ENCODE measurements at places on chromosomes 11 and 22.

DNA sequence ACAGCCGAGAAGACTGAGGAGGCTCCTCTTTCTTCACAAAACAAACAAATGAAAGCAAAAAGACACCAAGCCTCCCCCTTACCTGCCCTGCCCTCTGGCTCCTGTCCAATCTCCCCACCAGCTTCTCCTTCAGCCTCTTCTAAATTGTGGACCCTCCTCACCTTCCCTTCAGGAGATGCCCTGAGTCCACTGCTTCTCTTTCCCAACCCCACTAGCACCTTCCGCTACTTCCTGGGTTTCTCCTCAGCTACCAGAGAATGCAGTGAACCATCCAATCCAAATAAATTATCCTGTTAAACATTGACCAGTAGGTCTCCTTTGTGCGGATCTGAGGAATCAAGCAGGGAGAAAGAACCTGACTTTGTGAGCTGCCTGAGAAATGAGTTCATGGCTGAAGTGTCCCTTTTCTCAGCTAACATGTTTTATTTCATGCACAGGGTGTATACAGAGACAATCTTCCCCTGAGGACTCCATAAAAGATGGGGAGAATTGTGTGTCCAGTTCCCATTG lies 63.2 kb upstream of the VPREB1 start:
- DNase-seq: no peak

DNA sequence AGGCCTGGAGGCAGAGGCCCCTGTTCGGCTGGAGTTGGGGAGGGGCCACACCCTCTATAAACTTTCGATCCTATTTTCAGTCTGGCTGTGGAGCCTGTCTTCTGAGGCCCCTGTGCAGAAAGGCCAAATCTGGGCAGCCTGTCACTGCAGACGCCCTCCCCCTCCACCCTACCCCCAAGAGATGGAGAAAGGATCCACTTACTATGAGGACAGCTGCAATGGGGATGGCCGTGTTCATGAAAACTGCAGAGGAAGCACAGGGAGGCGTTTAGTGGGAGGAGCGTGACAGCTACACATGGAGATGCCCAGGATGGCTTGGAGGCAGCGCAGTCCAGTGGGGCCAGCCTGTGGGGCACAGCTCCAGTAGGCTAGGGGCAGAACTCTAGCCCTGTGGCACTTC lies 43.5 kb upstream of the KCNJ11 start:
- no peak for DNase-seq

DNA sequence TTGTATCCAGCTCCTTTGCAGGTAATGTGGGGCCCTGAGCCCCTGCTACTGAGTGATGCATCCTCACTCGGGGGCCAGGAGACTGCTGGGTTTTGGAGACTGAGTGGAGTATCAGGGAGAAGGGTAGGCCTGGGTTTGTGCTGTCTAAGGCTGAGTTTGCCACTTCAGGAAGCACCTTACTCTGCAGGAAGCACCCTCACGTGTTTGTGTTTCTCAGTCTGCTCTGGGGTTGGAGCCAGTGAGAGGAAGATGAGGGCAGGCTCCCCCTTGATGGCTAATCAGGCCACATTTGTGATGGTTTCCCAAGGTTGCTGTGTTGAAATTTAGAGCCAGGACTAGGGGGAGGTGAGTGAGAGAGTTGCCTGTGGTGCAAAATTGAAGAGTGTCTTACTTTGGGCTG lies 13.7 kb upstream of the THY1 start:
- no peak for DNase-seq

GRCh38 chr11:72782081-72782920 lies 11.5 kb downstream of the STARD10 start:
- no peak for DNase-seq

- no peak for DNase-seq
Observed at GRCh38 chr11:34049028-34049427, 2.5 kb upstream of the CAPRIN1 start.

DNA sequence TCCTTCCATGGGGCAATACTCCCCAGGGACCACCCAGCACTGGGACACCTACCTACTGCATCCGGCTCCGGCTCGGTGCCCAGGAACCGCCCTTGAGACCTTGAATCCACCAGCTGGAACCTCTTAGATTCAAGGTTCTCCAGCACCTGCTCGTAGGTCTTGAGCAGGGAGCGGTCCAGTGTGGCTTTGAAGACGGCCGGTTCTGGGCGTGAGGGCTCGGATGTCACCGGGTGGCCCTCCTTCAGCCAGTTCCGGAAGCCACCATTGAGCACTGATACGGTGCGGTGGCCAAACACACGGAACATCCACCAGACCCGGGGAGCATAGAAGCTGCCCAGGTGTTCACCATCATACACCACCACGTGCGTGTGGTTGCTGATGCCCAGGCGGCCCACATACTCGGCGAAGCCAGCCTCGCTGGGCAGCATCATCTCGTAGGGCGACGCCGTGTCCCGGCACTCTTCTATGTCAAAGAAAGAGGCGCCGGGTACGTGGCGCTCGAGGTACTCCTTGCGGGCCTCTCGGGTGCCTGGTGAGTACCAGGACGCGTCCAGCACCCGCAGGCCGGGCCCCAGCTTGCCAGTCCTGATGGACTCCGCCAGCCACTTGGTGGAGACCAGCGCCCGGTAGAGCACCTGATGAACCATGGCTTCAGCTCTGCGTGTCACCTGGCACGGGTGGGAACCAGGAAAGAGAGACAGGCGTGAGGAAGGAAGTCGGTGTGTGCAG lies 997 bp downstream of the TST start:
- DNase-seq: no peak

DNA sequence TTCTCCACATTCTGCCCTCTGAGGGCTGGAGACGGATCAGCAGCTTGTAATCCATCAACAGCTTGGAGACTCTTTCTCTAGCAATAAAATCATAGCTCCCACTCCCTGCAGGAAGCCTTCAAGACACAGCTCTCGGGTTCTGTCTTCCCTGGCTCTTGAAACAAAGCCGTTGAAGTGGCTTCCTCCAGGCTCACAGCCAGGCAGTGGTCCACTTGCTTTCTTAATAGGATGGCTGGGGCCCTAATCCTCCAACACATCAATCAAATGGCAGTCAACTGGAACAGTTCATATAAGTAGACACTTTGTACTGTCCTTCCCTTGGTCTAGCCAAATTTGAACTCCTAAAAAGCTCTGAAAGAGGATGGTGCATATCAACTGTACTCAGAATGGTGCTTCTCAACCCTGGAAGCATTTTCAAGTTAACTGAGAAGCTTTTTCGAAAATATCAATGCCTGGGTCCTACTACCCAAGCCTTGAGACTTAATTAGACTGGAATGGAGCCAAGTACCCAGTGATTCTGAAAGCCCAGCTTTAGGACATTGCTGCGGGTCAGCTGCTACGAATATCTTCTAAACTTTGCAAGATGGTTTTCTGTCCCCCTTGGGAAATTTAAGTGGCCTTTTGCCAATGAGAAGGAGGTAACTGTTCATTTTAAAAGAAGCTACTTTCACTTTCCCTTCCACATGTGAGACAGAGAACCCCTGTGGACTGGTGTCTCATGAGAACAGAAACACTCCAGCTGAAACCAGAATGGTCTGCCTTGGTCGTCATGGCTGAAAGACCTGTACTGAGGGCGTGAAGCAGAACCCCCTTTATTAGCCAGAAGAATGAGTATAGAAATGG lies 74.7 kb downstream of the SC5D start:
- DNase-seq: no peak

- no peak for DNase-seq
Observed at GRCh38 chr11:38304926-38305325, 1706.9 kb upstream of the RAG2 start.

GRCh38 chr11:73872749-73873357 lies 3.8 kb downstream of the COA4 start:
- DNase-seq: no peak

DNA sequence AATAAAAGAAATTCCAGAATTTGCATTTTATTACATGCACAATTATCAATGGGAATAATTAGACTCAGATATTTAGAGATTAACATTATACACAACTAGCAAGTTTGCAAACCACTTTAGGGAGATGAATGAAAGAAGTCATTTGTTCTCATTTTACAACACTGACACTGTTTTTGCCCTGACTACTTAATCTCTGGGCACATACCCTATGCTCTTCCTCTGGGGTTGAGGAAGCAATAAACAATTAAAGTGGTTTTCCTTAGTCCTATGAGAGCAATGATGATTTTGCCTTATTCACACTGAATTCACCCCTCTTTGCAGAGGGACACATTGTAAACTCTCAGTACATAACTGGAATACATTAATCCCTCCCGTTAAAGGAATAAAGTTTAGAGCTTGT lies 72.7 kb downstream of the TRPC6 start:
- DNase-seq: no peak

DNA sequence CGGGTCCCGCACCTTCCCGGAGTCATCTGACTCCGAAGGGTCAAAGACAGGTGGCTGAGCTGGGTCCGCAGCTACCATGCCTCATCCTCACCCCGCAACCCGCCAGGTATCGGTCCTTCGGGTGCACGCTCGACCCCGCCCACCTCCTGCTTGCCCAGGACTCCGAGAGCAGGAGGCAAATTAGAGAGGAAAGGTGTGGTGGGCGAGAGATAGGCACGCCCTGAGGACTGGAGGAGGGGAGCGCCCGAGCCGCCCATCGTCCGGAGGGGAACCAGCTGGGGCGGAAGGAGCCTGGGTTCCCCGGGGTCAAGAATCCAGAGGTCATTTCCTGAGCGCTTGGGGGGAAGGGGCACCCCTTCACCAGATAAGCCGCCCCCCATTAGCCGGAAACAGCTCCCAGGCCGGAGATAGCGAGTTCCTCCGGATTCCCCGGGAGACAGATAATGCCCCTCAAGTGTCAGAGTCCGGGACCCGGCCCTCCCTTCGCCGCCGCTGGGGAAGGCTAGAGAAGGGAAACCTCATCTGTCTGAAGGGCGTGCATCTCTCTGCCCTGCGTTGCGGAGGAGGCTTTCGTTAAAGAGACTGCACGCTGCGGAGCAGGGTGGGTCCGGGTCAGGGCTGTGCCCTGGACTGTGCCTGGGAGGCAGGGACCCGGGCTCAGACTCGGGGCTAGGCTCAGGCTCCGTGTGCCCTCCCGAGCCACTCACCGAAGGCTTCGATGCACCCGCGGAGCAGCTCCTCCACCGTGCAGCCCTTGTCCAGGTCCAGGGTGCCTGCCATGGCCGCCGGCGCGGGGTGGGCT lies 1.7 kb downstream of the RASGRP2 start:
- DNase-seq: no peak

- no peak for DNase-seq
Observed at GRCh38 chr22:39946126-39946502, 14.1 kb upstream of the TMA7B start.
